ENCODE measurements at places on chromosomes 11 and 22. TPM values are rescaled to one million over a fixed set of nuclear protein-coding genes. Genes with fewer than 3 reads are reported as not detected.

DNA sequence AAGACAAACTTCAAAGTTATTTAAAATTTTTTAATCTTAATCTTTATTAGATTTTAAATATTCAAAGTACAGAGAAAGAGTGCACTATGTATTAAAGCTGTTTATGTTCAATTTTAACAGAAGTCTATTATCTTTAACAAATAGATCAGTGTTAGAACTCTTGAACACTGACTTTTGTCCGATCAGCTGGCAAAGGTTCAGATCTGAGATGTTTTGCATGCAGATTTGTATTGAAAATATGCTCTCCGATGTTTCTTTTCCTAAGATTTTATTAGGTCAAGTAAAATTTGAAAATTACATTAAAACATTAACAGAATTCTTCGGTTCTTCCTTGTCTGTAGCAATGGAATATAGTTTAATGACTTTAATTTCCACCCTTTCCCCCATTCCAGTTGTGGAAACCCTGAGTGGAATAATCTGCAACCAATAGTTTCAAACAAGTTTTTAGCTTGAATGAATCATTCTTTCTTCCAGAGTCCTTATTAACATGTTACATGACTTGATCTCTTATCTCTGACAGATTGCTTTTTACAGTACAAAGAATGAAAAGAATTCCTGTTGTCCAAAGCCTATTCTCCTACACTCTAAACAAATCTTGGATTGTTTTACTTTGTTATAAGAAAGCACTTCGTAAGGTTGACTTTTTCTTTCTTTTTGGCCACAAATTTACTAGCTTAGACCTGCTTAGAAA is 11.4 kb upstream of the TCP11L1 start:
- no peak for DNase-seq

DNA sequence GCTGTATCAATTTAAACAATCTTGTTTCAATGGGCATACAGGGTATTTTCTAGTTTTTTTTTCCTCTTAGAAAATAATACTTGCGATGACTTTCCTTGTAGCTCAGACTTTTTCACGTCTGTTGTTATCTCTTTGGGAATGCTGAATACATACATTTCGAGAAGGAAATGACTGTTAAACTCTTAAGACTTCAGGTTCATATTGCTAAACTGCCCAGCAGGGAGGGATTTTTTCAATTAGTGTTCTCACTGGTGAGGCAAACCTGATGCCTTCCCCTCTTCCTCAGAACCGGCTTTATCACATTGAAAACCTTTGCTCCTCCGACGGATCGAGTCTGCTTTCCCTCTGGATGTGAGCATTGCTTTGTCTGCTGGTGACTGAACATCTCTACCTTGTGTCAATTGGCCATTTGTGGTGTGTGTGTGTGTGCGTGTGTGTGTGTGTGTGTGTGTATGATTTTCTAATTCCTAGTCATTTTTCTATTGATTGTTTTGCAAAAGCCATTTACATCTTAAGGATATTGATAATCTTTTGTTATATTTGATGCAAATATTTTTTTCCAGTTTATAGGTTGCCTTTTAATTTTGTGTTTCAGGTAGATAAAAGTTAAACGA is 6.6 kb downstream of the NEAT1 start:
- no peak for DNase-seq

The SLC6A5 gene
- not detected for total RNA-seq

The BDNF gene
- total RNA-seq: 0.16 TPM

GRCh38 chr22:30266445-30267381 is at the start of gene OSM:
OSM (minus strand) TSS chr22:30266851; CDS start chr22:30266799, 52 bp downstream.
- no peak for DNase-seq

The TMEM223 gene
- total RNA-seq: 31.1 TPM

The FAM180B gene
- not detected for total RNA-seq

- no peak for DNase-seq
Measured at GRCh38 chr11:45303316-45303715, 17.2 kb upstream of the SYT13 start.

GRCh38 chr11:96188243-96189006 is 154.6 kb downstream of the MAML2 start:
- no peak for DNase-seq

GRCh38 chr11:129394709-129395108 is 19.1 kb downstream of the BARX2 start:
- no peak for DNase-seq

The SCN2B gene
- 0.28 TPM for total RNA-seq

DNA sequence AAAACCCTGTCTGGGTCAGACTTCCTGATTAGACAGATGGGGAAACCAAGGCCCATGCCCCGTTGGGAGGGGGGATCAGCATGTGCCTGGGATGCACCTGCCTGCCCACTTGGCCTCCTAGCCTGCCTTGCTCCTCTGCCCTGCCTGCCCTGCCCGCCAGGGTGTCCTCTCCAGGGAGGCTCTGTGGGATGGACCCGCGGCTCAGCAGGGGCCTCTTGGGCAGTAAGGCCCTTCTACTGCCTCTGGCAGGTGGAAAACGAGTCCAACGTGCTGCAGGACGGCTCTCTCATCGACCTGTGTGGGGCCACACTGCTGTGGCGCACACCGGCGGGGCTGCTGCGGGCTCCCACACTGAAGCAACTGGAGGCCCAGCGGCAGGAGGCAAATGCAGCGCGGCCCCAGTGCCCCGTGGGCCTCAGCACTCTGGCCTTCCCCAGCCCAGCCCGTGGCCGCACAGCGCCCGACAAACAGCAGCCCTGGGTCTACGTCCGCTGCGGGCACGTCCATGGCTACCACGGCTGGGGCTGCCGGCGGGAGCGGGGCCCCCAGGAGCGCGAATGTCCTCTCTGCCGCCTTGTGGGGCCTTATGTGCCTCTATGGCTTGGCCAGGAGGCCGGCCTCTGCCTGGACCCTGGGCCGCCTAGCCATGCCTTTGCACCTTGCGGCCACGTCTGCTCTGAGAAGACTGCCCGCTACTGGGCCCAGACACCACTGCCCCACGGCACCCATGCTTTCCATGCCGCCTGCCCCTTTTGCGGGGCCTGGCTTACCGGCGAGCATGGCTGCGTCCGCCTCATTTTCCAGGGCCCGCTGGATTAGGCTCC is 4.7 kb upstream of the DPP3 start:
- no peak for DNase-seq

The VSIG10L2 gene
- total RNA-seq: not detected

- DNase-seq: no peak
Measured at GRCh38 chr11:64687643-64688533, 35.1 kb downstream of the NRXN2 start.

GRCh38 chr22:39130152-39130704 is 22.3 kb downstream of the CBX7 start:
- no peak for DNase-seq

The CALCA gene
- total RNA-seq: not detected
